ENCODE measurements at places on chromosomes 5 and 9.

GRCh38 chr5:54581831-54582548, 64.4 kb downstream of the SNX18 start:
- DNase-seq = no peak

DNA sequence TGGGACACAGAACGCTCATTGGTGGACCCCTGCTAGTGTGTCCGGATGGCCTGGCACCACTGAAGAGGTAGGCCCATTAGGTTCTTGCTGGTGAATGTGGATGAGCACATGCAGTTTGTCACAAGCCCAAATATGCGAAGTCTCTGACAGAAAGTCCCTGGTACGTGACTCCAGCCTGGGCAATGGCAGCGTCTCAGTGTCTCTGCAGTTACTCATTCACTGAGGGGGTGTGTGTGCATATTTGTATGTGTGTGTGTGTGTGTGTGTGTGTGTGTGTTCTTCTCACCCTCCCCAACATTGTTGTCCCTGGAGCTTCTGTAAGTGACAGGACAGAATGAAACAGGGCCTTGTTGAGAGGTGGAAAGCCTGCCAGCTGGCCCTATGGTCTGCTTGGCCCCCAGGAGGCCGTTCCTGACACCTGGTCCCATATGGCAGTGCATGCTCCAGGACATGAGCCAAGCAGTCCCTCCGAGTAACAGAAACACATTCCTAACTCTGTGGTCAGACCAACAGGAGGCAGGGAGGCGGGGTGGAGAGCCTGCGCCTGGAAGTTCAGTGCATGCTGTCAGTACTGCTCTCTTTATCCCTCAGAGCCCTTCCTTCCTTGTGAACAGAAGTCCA, 169.9 kb downstream of the SLC28A3 start:
- DNase-seq = no peak

GRCh38 chr5:102536323-102536928, 37.6 kb upstream of the SLCO6A1 start:
- DNase-seq = peak; percentile 9

GRCh38 chr5:14218011-14218410, 74.9 kb downstream of the TRIO start:
- no peak for DNase-seq

DNA sequence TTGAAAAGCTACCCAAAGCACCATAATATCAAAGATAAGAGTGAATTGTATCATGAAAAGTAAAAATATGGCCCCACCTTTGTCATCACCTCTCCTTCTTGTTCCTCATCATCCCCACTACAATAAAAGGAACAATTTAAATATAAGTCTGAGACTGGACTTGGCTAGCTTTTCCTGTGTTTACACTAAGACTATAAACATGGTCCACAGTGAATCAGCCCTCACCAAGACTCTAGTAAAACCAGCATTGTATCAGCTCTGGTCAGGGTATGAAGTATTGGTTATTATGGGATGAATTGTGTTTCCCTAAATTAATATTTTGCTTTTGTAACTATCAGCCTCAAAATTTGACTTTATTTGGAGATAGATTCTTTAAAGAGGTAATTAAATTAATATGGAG, 105.4 kb downstream of the SLC25A46 start:
- no peak for DNase-seq

DNA sequence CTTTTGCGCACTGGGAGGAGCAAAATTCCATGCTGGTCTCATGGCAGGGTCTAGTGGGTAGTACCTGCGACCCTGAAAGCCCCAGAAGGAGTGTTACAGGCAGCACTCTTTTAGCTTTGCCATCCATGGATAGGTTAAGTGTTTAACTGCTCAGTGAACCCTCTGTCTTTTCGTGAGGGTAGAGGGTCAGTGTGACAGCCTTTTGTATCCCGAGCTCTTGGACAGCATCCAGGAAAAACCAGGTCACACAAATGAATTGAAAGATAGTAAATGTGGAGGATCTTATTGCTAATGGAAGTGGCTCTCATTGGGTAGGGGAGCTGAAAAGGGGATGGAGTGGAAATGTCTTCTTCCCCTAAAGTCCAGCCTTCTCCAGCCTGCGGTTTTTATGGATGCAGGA, 57.8 kb upstream of the CCDC112 start:
- DNase-seq = no peak

GRCh38 chr9:116687074-116687753, at the start of gene TRIM32:
Gene TRIM32, plus strand, starts transcription at chr9:116687305. Its CDS starts 10,438 bp downstream, at chr9:116697743.
- peak; percentile 94 for DNase-seq

All from NCI-H345 (cell line).